ENCODE measurements at places on chromosomes 6 and 20.

DNA sequence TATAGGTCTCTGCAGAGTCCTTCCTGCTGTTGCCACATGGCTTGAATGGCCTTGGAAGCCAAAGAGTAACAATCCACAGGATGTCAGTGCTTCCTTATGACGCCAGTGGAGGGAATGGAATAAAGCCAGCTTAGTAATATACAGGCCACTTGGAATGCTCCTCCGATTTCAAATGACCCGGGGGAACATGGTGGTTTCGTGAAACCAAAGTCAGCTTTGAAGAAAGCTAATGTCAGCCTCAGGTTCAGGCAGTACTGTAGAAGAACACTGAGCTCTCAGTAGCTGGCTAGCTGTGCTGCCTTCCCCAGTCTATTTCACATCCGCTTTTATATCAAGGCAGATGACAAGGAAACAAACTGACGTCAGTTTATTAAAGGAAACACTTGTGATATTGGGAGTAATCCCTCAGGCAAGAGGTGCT, 189.1 kb downstream of the DTNBP1 start:
- DNase-seq, result no peak

- no peak for DNase-seq
Observed at GRCh38 chr6:16089232-16090062, 39.4 kb upstream of the MYLIP start.

GRCh38 chr20:10357061-10357708, 76.8 kb downstream of the MKKS start:
- DNase-seq, result no peak

DNA sequence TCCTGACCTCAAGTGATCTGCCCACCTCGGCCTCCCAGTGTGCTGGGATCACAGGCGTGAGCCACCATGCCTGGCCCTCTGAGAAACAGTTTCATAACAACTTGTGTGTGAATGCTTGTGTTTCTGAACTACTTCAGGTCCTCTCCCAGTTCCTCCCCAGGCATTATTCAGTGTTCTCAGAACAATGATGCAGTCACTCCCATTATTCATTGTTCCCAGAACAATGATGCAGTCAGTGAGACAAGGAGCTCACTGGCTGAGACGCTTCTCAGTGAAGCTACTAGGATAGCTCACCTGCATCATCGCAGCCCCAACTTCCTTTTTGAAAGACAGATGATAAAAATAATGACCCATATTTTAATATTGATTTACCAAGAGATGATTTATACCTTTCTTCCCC, 71.5 kb downstream of the NDUFAF5 start:
- no peak for DNase-seq

DNA sequence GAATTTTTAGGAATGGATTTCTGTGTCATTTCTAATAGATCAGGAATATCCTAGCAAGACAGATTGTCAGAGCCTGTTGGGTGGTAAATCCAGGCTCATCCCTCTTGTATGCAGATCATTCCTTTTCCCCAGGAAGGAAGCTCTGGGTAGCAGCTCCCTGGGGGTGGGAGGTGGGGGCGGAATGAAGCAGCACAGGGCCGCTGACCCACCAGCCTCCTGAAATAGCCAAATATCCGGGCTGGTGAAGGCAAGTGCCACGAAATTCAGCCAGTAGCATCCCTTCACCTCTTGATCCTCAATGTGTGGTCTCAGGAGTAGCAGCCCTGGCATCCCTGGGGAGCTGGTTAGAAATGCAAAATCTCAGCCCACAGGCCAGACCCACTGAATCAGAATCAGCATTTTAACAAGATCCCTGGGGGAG, 256.9 kb downstream of the LRFN2 start:
- no peak for DNase-seq

GRCh38 chr20:3430376-3431069, 23.1 kb upstream of the DNAAF9 start:
- DNase-seq, result no peak

DNA sequence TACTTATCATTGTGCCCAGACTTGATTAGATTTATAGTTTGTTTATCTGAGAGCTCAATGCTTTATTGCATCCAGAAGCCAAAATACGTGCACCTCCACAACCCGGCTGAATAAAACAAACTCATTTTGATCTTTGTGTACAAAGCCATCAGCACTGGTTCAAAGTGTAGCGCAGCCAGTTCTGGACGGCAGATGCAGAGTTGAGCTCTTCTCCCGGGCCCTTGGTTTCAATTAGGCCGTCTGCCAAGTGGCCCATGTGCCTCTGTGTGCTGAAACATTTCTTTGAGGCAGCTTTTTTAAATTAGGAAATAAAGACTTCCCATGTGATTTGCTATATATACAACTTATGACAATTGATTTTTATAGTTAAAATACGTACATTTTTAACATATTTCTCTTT, 96.2 kb upstream of the RSPO3 start:
- DNase-seq, result no peak

GRCh38 chr6:91149956-91150705, 563.3 kb upstream of the MAP3K7 start:
- DNase-seq, result no peak

GRCh38 chr6:157592541-157592940, 211.6 kb downstream of the ZDHHC14 start:
- DNase-seq, result no peak

DNA sequence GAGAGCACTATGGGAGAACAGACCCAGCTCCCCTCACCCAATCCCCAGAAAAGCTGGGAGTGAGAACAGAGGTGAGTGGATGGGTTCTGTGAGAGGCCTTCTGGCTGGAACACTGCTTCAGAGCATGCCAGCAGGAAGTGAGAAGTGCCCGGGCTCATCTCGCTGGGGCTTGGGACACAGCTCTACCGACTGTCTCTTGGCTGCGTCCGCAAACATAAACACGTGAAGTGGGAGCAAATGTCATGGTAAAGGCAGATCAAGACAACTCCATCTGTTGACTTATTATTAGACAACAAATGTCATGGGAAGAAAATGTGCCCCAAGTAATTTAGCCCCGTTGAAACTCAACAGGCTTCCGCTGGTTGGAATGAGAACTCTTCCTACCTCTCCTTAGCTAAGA, 25.9 kb downstream of the GNAS-AS1 start:
- no peak for DNase-seq

DNA sequence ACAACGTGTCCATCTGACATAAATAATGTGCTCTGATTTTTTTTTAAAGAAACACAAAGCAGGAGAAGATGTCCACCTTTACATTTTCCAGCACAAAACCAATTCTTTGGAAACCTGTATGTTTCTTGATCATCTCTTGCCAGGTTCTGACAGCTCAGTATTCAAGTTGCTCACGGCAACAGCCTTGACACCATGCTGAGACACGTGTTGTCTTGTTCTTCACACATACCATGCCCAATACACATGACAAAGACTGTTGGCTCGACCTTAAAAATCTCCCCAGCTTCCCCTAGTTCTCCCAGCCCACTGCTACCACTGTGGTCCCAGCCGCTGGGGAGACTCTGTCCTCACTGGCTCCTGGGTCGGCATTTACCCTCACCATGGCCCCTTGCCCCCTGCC, 518.9 kb downstream of the PREX1 start:
- DNase-seq, result no peak

- DNase-seq, result no peak
Observed at GRCh38 chr6:130776287-130776925, 50.8 kb upstream of the SMLR1 start.

- DNase-seq, result no peak
Observed at GRCh38 chr6:57226221-57226620, 4.1 kb upstream of the RAB23 start.

GRCh38 chr6:105015482-105015881, 58.6 kb downstream of the LIN28B start:
- no peak for DNase-seq

- no peak for DNase-seq
Observed at GRCh38 chr6:71383901-71384489, 95.4 kb downstream of the OGFRL1 start.

DNA sequence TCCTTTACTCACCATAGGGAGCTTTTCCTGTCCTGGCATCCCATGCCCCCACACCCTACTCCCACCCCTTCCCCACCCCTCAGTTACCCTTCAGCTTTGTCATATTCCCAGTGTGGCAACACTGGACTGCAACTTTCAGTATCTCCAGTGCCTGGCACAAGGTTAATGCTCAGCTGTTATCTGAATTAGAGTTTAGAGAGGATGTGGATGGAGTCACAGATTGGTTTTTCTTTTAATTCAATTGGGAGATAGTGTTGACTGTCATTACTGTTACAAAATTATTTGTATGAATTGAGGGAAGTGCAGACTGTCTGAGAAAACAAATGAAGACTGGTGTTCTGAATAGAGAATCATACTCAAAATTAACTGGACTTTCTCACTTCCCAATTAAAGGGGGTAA, 89.9 kb downstream of the TULP4 start:
- DNase-seq, result no peak

GRCh38 chr20:2804041-2804828, 3.8 kb upstream of the CPXM1 start:
- DNase-seq, result no peak

DNA sequence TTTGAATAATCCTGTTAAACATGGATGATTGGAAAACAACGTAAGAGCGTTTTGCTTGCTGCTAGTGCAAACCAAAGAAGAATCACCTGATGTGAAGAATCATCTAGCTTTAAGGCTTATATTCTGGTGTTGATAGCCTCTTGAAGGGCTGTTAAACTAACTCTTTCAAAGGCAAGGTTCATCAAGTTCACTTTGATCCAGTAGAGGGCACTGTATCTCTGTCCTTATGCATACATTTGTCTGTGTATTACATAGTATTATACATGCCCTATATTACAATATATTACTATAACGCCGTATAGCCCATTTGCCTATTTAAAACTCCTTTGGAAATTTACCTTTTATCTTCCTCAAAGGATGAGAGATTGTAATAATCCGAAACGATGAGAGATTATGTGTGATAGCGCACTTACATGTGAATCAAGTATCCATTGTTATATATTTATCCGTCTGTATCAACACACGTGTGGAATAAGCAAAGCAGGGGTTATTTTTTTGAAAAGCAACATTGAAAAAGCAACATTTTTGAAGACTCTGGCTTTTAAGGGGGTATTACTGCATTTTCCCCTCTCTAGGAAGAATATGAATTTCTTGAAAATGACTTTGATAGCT, 50.8 kb upstream of the NRN1 start:
- no peak for DNase-seq

- no peak for DNase-seq
Observed at GRCh38 chr6:148999501-148999900, 252.7 kb downstream of the UST start.

- no peak for DNase-seq
Observed at GRCh38 chr6:140768133-140768532, 1364.6 kb upstream of the GJE1 start.

DNA sequence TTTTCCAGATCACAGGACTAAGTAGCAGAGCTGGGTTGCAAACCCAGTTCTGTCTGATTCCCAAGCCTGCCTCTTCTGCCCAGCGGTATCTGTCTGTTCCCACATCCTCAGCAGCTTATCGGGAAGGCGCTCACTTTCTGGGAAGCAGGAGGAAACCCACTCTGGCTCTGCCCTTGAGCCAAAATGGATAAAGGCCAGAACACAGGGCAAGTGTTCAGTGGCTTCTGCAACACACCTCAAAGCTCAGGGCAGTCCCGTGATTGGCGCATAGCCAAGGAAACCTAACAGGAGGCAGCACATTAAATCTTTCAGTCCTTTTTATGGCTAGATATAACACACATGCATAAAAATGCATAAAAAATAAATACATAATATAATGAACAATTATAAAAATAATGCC, 262.2 kb downstream of the NRN1 start:
- no peak for DNase-seq

GRCh38 chr20:48892891-48893290, 28.6 kb upstream of the ARFGEF2 start:
- no peak for DNase-seq

GRCh38 chr20:43752561-43753301, 25.9 kb upstream of the GTSF1L start:
- no peak for DNase-seq

DNA sequence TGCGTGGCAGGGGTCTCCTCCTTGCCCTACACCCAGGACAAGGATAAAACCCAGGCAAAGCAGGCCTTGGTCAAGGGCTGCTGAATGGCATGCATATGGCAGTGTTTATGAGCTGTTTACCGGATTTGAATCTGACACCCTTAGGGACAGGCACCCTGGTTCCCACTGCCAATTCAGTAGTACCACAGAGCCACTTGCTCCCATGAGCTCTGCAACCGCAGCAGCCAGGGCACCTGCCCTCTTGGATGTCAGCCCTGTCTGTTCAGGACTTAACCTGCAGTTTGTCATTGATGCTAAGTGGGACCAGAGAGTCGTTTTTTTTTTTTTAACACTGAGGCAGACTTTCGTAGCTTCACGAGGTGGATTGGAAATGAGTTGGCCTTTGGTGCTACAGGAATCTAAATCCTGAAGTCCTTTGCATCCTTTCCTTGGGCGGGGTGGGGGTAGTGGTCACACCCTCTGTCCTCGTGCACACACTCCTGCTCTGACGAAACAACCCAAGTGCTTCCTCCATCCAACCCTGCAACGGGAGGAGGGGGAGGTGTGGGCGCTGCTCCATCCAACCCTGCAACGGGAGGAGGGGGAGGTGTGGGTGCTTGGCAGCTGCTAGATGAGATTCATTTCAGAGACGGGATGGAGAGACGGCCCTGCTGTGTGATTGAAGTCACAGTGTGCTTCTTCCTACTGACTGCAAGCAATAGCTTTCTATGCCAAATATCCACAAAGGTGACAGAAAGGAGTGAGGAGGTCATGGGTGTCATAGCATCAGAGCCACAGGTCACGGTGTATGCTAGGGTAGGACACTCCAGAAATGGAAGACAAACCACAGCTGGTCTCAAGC, 166.5 kb downstream of the SMOC2 start:
- DNase-seq, result no peak

DNA sequence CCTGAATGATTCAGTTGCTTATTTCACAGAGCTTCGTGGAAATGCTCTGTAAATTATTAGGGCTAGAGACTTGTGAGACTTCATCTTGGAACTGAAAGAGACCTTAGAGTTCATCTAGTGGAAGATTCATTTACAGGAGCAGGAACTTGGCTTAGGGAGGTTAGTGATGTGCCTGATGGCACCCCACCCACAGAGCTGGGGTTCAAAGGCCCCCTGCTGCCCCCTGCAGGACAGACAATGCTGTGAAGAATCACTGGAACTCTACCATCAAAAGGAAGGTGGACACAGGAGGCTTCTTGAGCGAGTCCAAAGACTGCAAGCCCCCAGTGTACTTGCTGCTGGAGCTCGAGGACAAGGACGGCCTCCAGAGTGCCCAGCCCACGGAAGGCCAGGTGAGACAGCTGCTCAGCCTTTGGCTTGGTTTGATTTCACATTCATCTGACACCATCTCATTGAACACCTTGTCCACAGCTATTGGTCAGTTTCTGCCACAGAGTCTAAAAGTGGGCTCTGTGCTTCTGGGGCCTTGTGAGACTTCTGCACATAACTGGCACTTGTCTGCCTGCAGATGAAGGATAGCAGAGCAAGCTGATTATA, 25.1 kb downstream of the MYBL2 start:
- DNase-seq, result no peak

- no peak for DNase-seq
Observed at GRCh38 chr20:2171266-2171790, 69.7 kb downstream of the STK35 start.

GRCh38 chr6:136790411-136791295, 1.6 kb downstream of the MAP3K5 start:
- DNase-seq, result no peak
